Daoy (cell line): ENCODE measurements at places on chromosomes 1 and 21. TPM values are rescaled to one million over a fixed set of nuclear protein-coding genes. Genes with fewer than 3 reads are reported as not detected.
A peak's percentile ranks its signal among the peaks of the same experiment; 100 is the strongest.

SPATA46 gene
- not detected in 2 replicates for total RNA-seq

OR2T33 gene
- total RNA-seq = 0.57 and 1.7 TPM in 2 replicates

KCNJ9 gene
- not detected in 2 replicates for total RNA-seq

OR14K1 gene
- total RNA-seq = not detected in 2 replicates

PRAMEF17 gene
- not detected in 2 replicates for total RNA-seq

BCL2L15 gene
- 0.06 and 0.12 TPM in 2 replicates for total RNA-seq

CD53 gene
- total RNA-seq = 0.21 and 0.46 TPM in 2 replicates

DNA sequence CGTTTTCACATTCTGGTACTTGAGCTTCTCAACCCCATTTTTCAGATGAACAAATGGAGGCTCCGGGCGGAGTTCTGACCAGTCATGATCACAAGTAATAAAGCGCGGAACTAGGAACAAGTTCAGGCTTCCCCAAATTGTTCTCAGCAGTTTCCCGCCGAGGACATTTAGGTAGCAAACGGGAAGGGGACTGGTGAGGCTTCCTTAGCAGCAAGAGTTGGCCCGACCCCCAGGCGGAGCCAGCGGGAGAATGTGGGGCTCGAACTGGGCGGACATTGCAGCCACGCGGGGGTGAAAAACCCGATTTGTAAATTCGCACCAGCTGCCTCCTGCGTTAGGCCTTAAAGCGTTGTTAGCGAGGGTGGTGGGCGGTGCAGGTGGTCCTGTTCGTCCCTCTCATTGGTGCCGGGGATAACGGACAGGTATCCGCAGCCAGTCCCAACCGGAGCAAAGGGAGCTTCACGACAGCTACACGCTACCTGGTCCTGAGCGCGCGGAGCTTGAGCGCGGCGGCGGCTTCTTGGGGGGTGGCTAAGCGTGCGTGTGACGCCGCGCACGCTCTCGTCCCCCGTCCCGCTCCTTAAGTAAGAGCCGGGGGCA is 15.3 kb downstream of the SEMA6C start:
- no peak for DNase-seq

DNA sequence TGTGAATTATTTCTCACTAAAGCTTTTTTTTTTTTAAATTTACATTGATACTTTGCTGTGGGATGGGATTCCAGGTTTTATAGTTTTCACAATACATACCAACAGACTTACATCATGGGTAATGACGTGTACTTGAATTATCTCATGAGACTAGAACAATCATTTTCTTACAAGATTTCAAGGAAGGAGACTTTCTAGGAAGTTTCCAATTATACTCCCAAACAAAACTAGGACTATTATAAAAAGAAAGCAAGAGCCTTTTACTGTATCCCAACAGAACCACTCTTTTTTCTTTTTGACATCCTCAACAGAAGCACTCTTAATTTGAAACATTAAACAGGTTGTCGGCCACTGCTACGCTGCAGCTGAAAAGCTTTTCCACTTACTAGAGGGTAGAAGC is 48.7 kb downstream of the TESK2 start:
- DNase-seq = peak; percentile 33

DNA sequence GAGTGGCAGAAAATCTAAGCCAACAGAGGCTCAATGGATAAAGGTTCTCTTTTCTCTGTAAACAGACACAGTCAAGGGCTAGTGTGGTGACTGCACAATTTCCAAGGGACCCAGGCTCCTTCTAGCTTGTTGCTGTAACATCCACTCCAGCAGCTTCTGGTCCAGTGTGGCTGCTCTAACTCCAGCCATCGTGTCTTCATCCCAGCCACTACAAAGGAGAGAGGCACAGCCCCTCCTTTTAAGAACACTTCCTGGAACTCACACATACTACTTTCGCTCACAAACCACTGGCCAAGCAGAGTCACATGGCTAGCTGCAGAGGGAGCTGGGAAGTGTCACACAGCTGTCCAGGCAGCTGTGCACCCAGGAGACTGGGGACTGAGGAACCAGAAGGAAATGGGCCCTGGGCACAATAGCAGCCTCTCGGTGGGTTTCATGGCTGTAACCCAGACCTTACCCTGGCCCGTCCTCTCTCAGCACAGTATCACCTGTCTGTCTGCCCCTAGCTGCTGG is 188.6 kb upstream of the VAMP3 start:
- no peak for DNase-seq

DNA sequence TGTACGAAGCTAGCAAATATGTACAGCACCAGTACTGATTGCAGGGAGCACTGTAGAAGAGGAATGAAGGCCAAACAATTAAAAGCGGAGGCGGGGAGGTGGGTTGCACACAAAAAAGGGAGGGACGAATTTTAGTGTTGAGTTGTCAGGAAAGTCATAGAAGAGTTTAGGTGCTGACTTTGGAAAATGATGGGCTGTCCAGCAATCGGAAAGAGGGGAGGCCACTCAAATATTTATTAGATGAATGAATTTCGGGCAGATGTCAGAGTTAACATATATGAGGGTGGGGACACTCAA is 537 bp upstream of the ANKRD13C start:
- DNase-seq = no peak

GRCh38 chr1:48596046-48596445 is 124.0 kb upstream of the SPATA6 start:
- peak; percentile 3 for DNase-seq

- DNase-seq = no peak
Observed at GRCh38 chr1:54506594-54506993, 41.4 kb upstream of the ACOT11 start.

DNA sequence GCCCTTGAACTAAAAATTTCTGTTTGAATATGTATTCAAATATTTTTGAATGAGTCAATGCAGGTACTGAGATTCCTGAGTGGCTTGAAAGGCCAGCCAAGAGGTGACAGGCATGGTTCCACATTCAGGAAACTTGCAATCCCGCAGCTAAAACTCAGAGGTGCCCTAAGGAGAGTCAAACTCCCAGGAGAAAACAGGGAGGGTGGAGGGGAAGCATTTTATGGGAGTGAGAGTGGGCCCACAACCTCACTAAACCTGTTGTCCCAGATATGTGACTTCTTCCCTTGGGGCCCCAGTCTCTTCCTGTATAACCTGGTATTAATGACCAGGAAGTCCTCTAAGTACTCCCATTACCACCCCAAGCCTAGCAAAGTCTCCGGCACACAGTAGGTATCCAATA is 189.6 kb downstream of the PLPP3 start:
- no peak for DNase-seq

DNA sequence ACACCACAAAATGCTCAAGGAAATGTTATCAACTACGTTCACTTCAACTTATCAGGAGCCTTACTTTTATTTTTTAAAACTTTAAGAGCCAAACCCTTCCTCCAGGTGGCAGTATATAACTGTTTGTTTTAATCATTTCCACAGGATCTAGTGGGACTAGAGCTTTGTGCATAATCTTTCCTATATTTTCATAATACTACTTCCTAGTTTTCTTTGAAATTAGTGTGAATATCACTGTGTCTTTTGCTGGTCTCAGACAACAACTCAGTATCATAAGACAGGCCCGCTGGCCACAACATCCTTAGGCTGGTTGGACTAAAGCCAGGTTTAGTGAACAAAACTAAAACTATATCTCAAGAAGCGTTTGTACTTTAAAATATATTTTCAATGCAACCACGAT is 145.5 kb downstream of the TIAM1 start:
- peak; percentile 35 for DNase-seq

DNA sequence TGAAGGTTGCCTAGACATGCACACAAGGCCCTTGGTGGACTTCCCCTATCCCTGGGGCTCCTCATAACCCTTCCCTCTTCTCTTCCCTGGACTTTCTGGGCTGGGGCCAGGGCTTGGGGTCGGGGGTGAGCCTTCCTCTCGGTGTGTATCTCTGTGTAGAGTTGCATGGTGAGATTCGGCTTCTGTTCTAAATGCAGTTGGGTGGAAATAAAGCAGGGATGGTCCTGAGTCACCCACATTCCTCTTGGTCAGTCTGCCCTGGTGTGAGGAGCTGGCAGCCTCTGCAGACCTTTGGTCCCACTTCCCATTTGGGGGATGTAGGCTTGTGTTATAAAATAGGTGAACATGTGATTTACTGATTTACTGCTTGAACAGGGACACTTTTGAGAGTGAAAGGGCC is 38.0 kb downstream of the ADARB1 start:
- DNase-seq = no peak

DNA sequence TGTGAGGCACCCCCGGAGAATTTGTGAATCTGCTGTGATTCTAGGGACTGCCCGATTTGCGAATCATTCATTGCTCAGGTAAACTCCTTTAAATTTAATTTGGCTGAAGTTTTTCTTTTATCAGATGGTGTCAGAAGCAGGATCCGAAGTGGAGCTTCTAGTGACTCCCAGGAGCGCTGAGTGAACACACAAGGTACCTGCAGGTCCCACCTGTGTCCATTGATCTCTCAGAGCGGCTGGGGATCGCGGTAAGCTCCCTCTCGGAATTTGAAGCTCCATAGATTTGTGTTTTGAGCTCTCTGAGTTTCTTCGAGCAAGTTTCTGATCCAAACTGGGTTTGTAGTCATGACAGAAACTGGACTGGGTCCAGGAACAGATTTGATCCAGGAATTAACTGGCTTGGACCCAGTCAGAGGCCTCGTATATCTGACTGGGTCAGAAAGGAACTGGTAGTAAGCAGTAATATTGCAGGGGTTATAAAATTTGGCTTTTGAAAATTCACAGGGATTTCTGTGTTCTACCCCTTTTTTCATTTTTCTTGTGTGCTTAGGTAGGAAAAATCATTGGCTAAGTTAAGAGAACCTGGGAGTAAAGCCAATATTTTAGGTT is 56.2 kb upstream of the EDEM3 start:
- DNase-seq = no peak

GRCh38 chr1:211329764-211330201 is 3.1 kb downstream of the TRAF5 start:
- no peak for DNase-seq
